RWPE1 (cell line): ENCODE measurements at places on chromosomes 5 and 9.

- DNase-seq: no peak
Observed at GRCh38 chr5:1761453-1761755, 38.2 kb downstream of the MRPL36 start.

- DNase-seq: peak; percentile 46
Observed at GRCh38 chr9:128628471-128629048, 28.1 kb downstream of the DYNC2I2 start.

- no peak for DNase-seq
Observed at GRCh38 chr5:143537056-143537455, 133.6 kb upstream of the NR3C1 start.

- peak; percentile 43 for DNase-seq
Observed at GRCh38 chr9:89477811-89478630, 19.9 kb downstream of the SEMA4D start.

GRCh38 chr9:127918183-127919107 is 1.6 kb upstream of the ST6GALNAC4 start:
- DNase-seq: no peak

- DNase-seq: peak; percentile 67
Observed at GRCh38 chr5:152532714-152533113, 127.6 kb upstream of the NMUR2 start.

GRCh38 chr9:120937127-120937526 is 10.5 kb upstream of the TRAF1 start:
- DNase-seq: no peak

DNA sequence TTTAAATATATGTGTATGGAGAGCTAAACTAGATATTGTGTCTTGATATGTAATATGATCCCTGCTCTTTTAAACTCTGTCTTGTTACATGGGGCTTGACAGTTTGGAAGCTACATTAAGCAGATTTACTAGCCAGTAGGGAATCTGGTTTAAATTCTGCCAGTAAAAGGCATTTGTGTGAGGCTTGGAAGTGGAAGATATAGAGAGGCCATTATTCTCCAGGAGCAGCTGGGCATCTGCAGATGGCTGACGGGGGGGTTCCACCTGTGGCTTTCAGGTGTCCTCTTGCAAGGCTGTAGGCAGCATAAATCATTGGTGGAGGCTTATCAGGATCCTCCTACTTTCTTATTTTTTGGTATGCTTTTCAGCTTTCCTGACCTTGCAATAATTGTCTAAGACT is 179.1 kb upstream of the FBXL7 start:
- DNase-seq: no peak
